ENCODE measurements at places on chromosomes 7 and 10.

- no peak for DNase-seq
These were observed 87.9 kb downstream of the CDK6 start for GRCh38 chr7:92748495-92748894.

DNA sequence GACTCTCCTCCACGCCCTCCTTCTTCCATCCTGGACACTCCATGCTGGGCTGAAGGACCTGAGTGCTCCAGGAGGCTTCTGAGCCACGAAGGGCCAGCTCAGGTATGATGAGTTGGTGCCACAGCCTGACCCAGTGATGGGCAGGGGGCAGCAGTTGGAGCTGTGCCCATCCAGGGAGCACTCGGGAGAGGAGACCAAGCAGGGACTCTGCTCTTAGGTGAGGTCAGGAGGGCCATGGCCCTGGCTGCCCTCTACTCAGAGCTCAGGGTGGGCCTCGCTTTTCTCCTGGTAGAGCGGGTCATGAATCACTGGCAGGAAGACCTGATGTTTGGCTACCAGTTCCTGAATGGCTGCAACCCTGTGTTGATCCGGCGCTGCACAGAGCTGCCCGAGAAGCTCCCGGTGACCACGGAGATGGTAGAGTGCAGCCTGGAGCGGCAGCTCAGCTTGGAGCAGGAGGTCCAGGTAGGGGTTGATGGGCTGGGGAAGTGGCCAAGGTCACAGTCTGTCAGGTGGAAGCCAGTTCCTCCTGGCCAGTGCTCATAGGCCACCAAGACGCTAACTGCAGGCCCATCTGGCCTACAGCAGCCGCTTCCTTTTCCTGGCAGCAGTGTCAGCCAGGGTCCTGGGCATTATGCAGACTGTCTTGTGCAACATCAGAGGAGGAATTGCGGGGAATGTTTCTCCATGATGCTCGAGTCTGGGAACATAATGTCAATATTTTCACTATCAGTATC is 50.8 kb downstream of the ALOX5 start:
- DNase-seq, result no peak

GRCh38 chr7:2171855-2172254 is 60.9 kb downstream of the MAD1L1 start:
- peak; percentile 34 for DNase-seq

GRCh38 chr7:115868369-115868768 is 162.2 kb downstream of the TFEC start:
- no peak for DNase-seq

DNA sequence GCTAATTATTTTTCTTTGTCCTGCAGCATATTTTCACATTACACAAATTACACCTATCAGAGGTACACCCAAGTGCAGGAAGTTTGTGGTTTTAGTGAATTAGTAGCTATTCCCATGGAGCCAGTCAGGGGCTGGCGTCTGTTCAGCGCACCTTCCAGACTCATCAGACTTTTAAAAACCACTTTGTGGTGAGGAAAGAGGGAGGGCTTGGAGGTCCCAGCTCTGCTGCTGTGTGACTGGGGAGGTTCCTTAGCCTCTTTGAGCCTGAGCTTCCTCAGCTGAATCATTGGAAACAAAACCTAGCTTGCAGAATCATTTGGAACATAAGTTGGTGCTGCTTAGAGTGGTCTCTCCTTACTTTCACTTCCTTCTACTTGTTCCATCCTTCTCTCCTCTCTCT is 175.4 kb downstream of the SORCS3 start:
- no peak for DNase-seq

DNA sequence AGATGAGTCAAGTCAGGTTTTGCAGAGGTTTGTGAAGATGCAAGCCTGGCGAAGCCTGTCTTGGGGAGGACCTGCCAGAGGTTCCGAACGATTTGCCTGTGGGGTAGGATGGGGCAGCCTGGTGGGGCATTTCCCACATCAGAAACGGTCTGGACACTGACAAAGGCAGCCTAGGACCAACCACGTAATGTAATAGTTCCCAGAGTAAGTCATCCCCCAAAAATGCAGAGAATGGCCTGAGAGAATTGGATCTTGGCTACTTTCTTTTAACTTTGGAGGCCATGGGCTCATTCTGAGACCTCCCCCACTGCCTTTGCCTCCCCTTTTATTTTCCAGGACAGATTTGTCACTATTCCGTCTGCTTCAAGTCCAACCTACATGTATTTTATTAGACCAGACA is 168.9 kb upstream of the SH2B2 start:
- DNase-seq, result no peak

DNA sequence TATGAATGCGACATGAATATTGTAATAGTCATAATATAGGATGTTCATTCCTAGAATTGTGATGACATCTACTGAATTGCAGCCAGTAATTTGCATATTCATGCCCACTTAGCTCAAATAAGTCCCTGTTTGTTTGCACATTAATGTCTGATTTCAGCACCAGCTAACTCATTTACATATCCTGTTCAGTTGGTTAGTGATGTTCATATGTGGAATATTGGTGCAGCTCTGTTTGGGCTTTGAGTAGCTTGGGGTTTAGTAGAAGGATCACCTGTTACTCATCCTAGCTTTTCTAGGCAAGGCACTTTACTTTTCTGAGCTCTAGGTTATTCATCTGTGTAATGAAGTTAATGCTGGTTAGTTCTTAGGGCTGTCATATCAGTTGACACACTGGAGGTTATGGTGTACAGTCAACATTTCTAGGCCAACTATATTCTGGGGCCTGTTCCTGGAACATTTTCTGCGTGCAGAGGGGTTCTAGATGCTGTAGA is 238.4 kb downstream of the EXOC4 start:
- no peak for DNase-seq

GRCh38 chr10:122475100-122475499 is 13.7 kb downstream of the HTRA1 start:
- DNase-seq, result no peak

- peak; percentile 7 for DNase-seq
These were observed 33.6 kb upstream of the HDAC9 start for GRCh38 chr7:18461785-18462467.

DNA sequence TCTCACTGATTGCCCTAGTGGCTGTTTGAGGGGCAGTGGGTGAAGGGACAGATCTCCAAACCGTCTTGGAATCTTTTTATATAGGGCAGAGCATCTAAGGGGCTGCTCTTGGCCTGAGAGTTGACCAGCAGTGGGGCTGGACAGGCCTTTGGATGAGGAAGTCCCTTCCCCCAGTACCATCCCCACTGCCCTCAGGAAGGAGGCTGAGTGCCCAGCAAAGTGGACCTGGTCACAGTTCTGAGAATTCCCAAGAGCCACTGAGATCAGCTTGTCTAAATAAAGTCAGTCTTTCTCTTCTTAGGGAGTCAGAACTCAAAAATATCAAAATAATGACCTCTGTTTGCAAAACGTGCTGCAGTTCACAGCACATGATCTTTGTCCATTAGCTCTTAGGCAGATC is 5.6 kb downstream of the GDF10 start:
- DNase-seq, result no peak

- DNase-seq, result no peak
These were observed 318.6 kb downstream of the PTEN start for GRCh38 chr10:88181902-88182600.

DNA sequence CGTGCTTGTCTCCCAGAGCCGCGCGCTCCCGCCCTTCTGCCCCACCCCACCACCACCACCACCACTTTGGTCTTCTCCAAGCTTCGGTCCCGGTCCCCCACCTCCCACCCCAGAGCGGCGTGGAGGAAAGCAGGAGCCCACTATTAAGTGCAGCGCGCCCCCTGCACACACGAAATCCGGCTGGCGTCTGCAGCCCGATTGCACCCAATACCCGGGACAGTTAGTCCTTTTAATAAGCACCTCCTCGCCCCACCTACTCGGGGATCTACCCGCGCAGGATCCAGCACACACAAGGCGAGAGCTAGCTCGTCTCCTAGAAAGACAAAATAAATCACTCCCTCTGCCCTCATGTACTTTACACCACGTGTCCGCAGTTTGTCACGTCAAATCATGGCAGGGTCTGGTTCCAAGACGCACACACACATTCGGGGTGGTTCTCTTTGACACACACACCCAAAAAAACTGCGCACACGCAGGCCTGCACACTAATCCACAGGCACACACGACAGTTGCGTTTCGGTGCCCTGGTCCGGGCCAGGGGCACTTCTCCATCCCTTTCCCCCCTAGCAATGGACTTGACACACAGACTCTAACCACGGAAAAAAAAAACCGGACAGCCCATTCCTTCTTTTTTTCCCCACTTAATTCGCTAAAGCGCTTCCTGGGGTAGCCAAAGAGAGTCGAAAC is 1.6 kb downstream of the SFMBT2 start:
- peak; percentile 82 for DNase-seq

GRCh38 chr10:77417359-77417758 is 220.2 kb downstream of the KCNMA1 start:
- no peak for DNase-seq

- no peak for DNase-seq
These were observed 112.7 kb upstream of the KIAA1217 start for GRCh38 chr10:24096281-24096680.

DNA sequence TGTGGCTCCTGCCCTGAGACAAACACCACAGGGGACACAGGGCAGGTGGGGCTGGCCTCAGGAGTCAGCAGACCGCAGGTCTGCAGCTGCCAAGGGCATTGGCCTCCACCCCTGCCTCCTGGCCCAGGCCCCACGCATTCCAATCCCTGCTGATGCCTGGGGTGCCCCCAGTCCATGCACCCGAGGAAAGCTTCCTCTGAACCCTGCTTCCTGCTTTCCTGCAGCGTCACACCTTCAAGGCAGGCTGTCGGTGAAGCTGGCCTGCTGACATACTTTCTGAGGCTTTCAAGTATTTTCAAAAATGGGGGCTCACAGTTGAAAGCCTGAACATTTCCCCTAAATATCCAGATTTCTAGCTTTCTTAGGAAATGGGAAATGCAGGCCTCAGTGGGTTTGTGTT is 22.5 kb upstream of the ANTXRL start:
- DNase-seq, result no peak

GRCh38 chr10:72250666-72251065 is 23.1 kb upstream of the DDIT4 start:
- no peak for DNase-seq

GRCh38 chr7:66315192-66315591 is 110.1 kb downstream of the TPST1 start:
- DNase-seq, result no peak

GRCh38 chr7:31512166-31512565 is 1.7 kb upstream of the ITPRID1 start:
- DNase-seq, result no peak

- DNase-seq, result no peak
These were observed 7.2 kb downstream of the TNS3 start for GRCh38 chr7:47574482-47575329.

DNA sequence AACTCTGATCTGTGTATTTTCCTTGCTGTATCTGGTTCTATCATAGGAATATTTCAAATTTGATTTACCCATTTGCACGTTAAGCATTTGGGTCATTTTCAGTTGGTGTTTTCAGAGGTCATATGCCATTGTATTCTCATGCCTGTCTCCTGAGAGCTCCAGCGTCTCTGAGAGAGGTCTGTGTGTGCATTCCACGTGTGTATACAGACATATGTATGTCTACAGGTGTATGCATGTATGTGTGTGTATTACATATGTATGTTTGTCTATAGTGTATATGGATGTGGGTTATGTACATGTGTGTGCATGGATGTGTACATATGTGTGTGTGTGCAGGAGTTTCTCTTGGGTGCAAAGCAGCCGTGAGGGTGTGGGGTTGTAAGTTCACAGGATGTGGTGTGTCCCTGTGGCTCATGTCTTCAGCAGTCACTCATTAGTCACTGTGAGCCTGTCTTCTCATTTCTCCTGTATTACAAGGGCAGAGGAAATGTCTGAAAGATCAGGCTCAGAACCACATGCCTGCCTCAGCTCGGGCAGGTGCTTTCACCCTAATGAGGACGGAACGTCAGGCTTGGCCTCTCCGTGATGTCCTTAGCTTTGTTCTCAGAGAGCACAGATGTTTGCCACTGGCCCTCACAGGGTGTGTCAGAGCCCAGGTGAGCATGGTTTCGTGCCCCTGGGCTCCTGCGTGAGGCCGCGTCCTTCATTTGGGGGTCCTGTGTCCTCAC is 101.6 kb downstream of the NKX6-2 start:
- no peak for DNase-seq

DNA sequence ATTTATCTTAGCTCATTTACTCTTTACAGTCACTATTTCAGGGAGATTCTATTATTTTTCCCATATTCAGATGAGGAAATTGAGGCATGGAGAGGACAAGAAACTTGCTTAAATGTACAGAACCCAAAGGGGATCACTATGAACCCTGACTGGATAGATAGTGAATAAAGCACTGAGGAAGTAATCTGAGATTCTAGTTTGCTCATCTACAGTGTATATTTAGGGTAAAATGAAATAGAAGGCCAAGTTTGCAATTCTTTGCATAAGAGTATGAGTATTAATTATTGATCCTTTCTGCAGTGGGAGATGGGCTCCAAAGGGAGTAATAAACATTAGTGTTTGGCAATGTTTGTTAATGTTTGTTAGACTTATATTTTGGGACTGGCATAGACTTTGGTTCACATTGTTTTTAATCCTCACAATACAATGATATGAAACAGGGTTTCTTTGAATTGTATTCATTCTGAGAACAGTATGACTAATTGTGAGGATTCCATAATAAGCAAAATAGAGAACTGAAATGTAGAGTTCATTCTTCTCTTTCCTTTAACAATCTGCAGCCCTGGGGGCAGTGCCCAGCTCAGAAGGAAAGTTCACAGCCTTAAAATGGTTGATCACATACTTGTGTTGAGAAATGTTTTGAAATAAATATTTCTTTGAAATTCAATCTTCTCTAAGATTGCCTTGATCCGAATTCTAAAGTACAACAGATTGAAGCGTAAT is 131.0 kb upstream of the ZNF804B start:
- peak; percentile 49 for DNase-seq

DNA sequence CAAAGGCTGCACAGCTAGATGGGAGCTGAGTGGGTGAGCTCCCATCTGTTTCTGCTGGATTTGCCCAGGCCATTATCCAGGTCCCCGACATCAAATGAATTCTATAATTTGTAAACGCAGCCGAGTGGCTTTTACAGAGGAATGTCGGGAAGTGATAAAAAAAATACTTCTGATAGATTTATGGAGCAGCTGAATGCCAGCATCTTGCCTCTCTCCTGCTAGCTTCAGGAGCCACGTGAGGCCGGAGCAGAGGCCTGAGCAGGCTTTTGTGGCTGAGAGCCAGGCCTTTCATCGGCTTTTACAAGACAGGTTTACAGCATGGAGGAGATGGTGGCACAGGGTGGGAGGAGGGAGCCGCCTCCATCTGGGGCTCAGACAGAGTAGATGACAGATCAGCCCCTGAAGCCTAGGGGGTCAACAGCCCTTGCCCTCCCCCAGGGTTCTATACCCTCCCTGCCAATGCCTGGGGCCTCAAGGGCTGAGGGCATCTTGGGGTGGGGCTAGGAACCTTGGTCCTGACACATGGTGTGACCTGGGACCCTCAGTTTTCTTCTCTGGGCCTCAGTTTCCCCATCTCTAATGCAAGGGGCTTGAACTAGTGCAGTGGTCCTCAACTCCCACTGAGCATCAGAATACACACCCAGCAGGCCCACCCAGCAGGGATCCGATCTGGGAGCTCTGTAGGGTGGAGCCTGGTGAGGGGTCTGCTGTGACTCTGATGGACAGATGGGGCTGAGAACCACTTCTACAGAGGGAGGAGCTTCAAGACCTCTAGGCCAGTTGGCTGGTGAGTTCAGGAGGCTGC is 44.2 kb upstream of the PCBD1 start:
- no peak for DNase-seq

GRCh38 chr10:46550795-46551700 is 5.4 kb downstream of the GPRIN2 start:
- no peak for DNase-seq

Data from GM13977 (cell line).